Activated CD4-positive, alpha-beta T cell treated with anti-CD3 and anti-CD28 coated beads, Interleukin-10, Interleukin-2, amounts not matched to agents 100 ng/mL and 50 ng/mL, durations not matched to agents 16 hours and 8 hours (primary cell): ENCODE measurements at places on chromosomes 1 and 21.

GRCh38 chr1:22275626-22276395 is 132.9 kb upstream of the WNT4 start:
- DNase-seq, result peak; percentile 42

DNA sequence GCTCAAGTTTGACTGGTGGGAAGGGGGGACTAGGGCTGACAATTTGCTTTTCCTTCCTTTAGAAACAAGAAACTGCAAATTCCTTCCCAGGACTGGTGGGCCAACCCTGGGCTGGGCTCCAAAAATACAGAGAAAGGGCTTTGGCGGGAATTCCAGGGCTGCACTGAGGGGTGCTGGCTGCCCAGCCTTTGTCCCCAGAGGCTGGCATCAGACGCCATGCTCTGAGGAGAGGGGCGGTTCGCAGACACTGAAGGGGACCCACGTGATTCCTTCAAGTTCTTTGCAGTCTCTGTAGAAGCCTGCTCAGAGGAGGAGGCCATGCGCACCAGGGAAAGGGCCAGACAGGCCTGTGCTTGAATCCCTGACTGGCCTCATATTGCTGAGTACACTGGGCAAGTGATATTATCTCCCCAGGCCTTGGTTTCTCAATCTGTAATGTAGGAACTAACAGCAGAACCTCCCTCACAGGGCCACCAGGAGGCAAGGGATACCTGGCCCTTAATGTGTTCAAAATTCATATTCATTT is 119.5 kb downstream of the EPHB2 start:
- no peak for DNase-seq

DNA sequence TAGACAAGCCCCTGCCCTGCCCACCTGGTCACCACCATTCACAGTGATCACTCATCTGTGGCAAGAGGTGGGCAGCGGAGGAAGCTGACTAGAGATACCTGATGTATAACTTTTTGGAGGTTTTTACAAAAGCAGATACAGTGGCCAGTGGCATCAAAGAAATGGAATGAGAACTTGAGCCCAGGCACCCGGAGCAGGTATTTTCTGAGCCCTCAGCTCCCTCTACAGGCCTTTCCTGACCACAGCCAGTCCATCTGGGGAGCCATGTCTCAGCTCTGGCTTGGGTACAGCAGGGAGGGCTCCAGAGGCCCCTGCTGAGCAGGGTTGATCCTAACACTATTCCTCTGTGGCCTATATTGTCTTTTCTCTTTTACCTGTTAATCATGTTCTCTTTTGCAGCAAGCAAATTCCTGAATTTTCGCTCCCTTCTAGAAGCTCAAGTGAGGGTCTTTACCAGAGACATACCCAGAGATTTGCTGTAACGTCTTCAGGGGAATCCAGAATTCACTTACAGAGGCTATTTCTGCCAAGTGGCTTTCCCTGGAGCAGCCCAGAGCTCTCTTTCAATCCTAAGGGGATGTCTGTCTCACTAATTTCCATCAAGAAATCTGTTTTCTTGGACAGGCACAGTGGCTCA is 27.3 kb downstream of the GPR157 start:
- DNase-seq, result peak; percentile 35

GRCh38 chr21:34029743-34030528 is 43.4 kb upstream of the MRPS6 start:
- peak; percentile 85 for DNase-seq

DNA sequence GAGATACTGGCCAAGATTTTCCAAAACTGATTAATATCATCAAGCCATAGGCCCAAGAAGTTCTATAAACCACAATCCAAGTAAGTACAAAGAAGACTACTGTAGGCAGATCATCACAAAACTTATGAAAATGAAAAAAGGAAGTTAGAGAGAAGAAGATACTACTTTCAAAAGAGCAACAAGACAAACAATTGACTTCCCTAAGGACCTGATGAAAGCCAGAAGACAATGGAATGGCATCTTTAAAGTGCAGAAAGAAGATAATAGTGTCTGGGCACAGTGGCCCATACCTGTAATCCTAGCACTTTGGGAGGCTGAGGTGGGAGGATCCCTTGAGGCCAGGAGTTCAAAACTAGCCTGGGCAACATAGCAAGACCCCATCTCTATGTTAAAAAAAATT is 243.1 kb downstream of the PRDM2 start:
- no peak for DNase-seq

DNA sequence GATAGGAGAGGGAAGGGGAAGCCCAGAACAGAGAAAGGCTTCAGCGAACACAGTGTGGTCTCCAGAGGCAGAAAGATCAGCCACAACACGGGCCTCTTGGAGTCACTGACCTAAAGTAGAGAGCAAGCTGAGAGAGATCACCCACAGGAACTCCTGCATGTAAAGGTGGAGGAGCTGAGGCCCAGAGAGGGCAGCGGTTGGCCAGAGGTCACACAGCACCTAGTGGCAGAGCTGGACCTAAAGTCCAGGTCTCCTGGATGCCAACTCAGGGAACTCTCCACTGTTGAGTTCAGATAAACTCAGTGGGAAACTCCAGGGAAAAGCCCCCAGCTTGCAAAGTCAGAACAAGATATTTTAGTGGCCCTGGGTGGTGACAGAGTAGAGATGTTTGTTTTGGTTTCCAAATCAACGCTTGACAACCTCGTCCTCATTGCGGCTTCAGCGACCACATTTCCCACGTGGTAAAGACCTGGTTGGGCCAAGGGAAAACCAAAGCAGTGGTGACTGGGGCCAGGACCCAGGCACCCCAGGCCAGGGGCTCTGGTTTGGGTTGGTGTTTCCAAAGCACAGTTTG is 4.6 kb downstream of the IFFO2 start:
- DNase-seq, result peak; percentile 94

GRCh38 chr1:110879758-110880606 is 7.0 kb downstream of the CD53 start:
- peak; percentile 94 for DNase-seq

GRCh38 chr1:36772647-36773495 is 261.4 kb downstream of the GRIK3 start:
- DNase-seq, result no peak

GRCh38 chr1:219236933-219237610 is 63.4 kb downstream of the LYPLAL1 start:
- DNase-seq, result no peak

DNA sequence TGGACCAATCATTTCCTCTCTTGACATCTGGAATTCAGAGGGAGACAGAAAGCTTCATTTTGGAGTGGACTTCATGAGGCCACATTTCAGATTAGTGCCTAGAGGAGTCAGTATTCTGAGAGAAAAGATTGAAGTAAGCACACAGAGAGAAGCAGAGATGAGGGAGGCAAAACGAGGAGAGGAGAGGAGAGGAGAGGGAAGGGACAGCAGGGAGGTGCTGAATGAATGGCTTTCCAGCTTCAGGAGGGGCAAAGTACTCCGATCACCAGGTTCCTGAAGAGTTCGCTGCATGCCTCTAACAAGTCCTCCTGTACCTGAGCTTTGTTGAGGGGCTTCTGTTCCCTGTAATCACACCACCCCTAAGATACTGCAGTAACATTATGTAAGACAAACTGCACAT is 76.0 kb downstream of the NRIP1 start:
- DNase-seq, result no peak

DNA sequence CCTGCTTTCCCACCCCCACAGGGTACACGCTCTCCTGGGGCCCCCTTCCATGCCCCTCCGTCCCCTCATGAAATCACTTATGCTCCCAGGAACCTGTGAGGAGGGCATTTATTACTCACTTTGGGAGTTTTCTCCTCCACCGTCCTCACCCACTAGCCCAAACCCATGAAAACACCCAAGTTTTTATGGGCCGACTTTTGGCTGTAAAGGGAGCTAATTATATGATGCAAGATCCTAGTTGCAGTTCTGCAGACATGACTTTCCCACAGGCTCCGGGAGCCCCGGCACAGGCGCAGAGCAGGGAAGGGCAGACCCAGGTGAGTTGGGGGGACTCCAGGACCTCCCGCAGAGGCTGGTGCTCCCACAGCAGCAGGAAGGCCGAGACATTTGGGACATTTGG is 29.7 kb downstream of the EPHA2 start:
- no peak for DNase-seq

DNA sequence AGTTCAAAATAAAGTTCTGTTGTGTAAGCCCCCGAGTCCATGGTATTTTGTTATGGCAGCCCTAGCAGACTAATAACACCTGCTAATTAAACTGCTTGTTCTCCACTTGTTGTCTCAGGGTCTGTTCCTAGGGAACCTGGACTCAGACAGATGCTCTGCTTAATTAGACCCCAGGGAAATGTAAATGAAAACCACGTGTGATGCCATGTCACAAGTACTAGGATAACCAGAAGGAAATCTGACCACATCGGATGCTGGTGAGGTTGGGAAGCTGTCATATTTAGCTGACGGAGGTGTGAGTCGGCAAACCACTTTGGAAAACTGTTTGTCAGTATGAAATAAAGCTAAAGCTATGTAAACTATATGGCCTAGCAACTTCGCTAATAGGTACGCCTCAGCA is 19.6 kb downstream of the EDN2 start:
- no peak for DNase-seq

DNA sequence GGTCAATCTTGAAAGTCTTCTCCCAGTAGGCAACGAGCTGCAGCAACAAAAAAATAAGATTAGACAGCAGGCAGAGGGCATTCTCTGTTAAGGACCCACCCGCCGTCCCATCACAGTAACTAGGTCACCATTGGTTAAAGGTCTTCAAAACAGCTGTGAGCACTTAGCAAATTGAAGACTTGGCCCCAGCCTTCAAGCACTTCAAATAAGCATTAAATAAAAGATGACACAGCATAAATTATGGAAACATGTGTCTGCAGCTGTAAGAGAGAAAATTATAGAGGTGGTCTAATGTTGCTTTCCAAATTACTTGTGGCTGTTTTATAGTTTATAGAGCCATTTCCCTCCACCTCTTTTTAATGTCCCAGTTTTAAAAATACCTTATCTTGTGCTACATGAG is 61.2 kb downstream of the VANGL1 start:
- no peak for DNase-seq

DNA sequence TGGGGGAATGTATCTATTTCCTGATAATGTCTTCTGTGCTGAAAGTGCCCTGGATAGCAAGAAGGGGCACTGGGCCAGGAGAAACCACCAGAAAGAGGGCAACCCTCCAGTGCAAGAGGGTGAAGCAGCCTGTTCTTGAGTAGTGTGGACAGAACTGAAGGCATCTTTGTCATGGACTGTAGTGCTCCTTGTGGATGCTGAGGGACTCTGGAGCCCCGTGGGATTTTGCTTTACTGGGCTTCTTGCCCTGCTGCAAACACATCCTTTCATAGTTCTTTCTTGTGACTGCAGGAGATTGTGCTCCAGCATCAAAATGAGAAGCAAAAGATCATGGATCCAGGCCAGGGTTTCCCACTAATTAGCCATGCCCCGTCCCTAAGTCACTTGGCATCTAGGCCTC is 300.6 kb downstream of the ZNF326 start:
- DNase-seq, result no peak
